ENCODE measurements at places on chromosomes 5 and 9.

DNA sequence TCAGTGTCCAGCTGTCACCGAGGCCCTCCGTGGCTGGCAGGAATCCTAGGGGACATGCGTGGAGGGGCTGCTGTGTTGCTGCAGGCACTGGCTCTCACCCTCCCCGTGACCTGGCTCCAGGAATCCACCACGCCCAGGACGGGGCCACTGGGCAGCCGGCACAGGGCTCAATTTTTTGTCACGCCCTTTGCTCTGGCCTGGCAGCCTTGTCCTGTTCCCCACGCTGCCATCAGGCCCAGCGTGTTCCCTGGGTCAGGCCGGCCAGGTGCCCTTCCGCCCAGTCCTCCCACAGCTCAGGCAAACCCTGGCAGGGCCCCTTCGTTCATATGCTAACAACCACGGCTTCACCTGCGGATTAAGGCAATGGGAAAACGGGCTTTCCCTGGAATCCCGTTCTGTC, 37.3 kb downstream of the PROP1 start:
- no peak for DNase-seq

- no peak for DNase-seq
Observed at GRCh38 chr9:107914151-107914550, 424.6 kb upstream of the KLF4 start.

GRCh38 chr5:137487600-137487999, 11.5 kb downstream of the SPOCK1 start:
- no peak for DNase-seq

GRCh38 chr9:104429031-104429546, 75.0 kb upstream of the OR13F1 start:
- no peak for DNase-seq

DNA sequence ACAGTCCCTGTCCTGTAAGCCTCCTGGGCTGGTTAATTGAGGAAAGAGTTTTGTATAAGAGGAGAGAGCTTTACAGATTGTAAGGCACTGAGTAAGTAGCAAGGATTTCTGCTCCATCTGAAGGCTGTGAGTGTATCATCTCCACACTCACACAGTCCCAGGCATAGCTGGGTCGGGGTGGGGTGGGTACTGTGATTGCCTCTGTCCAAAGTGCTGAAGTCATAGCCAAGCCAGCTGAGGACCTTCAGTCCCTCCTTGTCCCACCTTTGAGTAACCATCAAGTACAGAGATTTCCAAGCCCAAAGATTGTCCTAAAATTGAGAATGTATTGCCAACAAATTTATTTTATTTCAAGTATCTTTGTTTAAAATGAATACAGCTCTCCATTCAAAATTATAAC, 5.5 kb upstream of the DNAJB5 start:
- no peak for DNase-seq
